ENCODE measurements at places on chromosomes 12 and 14.
A peak's percentile ranks its signal among the peaks of the same experiment; 100 is the strongest.

- no peak for ATAC-seq
Observed at GRCh38 chr14:44657696-44658388, 150.8 kb upstream of the FSCB start.

GRCh38 chr12:90245391-90245790 lies 536.8 kb upstream of the ATP2B1 start:
- ATAC-seq = no peak

GRCh38 chr12:122327494-122328385 lies 61.4 kb upstream of the VPS33A start:
- no peak for ATAC-seq

DNA sequence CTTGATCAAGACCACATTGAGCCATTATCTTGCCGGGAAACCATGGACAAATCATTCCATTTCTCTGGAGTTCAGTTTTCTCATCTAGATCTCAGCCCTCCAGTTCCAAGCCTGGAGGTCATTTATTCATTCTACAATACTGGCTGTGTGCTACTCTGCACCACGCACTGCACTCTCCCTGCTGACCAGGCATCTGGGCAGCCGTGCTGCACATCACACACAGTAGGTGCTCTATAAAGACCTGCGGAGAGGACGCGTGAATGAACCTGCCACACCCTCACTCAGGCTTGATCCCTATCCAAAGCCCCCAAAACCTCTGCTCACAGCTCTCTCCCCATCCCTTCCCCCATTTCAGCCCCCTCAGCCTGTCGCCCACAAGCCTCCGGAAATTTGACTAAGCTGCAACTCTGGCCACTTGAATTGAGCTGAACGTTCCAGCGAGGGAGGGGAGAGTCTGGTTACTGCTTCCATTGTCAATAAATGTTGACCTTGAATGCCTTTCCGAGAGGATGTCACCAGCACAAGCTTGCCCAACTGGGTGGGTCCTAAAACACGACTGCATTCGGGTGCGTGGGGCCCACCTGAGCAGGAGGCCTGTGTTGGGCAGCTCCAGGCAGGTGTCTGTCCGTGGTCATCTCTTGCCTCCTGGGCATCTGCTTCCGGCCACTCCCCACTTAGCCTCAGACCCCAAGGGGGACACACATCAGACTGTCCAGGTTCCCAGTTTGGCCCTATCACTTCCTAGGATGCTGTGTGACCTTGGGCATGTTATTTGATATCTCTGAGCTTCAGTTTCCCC lies 17.8 kb downstream of the FAIM2 start:
- ATAC-seq = no peak

DNA sequence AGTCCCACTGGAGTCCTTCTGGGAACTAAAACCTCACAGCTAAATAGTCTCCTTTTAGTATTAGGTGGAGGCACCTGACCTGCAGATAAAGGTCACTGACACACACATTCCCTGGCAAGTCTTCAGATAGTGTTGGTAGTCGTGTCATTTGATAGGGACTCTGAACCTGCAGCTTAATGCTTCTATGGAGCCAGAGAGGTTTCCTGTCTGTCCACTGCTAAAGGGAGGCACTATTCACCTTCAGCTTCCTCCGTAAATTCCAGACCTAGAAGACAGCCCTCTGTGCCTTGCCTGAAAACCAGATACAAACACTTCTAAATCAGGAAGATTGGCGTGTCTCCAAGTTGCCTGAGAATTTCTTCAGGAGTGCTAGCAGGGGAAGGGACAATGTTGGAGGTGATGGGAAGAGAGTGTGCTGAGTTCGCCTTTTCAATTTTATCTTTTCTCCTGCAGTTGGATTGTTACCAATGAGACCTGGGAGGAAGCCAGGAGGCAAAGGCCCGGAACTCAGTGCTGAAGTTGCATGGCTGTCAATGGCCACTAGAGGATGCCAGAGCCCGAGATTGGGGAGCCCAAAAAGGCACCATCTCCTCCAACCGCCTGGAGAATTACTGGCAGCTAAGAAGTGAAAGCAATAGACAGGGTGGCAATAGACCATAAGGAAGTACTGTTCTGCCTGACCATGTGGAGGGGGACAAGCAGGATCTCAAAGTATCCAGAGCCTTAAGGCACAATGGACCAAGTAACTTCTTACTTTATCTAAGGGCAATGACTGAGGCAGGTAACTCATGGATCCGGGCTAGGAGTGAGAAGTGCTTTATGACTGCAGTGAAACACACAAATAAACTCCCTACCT lies 81.6 kb upstream of the SCAF11 start:
- ATAC-seq = peak; percentile 67

- ATAC-seq = no peak
Observed at GRCh38 chr14:94401083-94401482, 12.7 kb upstream of the SERPINA1 start.

DNA sequence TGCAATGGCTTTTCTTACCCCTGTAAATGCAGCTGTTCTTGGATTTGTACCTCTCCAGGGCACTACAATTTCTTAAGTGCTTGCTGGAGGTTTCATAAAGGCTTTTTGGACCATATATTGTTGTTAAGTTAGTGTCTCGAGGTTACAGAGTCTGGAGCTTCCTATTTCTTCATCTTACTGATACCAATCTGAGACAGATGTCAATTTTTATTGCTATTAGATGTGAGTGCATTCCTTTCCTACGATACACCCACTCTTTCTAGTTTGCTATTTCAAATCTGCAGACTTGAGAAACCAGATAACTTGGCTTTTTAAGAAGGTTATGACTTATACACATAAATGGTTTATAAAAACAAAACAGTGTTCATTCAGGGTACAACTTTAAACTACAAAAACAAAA lies 2.1 kb downstream of the NOXRED1 start:
- no peak for ATAC-seq

- no peak for ATAC-seq
Observed at GRCh38 chr14:88346048-88346639, 23.1 kb upstream of the KCNK10 start.

DNA sequence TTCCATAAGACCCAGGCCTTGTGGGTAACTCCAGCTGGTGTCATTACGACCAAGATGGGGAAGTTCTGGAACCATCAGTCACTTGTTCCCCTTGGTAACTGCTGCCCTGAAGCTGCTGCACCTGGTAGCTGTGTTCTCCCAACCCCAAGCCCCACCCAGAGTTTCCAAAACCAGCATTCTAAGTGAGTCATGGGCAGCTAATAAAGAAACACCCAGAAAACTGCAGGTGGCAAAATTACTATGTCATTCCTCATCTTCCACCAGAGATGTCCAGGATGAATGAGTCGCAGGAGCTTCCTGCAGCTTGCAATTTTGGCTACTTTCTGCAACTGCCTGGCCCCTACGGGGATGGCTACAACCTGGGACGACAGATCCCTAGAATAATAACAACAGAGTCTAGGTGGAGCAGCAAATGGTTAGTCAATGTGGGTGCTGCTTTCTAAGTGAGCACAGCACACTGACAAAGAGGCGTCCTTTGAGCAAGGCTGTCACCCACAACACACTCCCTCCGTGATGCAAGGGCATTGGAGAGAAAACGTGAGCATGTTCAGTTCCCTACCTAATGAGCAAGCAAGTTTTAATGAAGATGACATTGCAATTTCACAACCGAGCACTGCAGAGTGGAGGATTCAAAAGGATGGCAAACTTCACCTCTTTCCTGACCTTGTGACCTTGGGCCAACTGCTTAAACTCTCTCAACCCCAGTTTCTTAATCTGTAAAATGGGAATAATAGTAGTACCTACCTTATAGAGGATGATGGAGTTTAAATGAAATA lies 301.4 kb upstream of the NOS1 start:
- ATAC-seq = no peak

DNA sequence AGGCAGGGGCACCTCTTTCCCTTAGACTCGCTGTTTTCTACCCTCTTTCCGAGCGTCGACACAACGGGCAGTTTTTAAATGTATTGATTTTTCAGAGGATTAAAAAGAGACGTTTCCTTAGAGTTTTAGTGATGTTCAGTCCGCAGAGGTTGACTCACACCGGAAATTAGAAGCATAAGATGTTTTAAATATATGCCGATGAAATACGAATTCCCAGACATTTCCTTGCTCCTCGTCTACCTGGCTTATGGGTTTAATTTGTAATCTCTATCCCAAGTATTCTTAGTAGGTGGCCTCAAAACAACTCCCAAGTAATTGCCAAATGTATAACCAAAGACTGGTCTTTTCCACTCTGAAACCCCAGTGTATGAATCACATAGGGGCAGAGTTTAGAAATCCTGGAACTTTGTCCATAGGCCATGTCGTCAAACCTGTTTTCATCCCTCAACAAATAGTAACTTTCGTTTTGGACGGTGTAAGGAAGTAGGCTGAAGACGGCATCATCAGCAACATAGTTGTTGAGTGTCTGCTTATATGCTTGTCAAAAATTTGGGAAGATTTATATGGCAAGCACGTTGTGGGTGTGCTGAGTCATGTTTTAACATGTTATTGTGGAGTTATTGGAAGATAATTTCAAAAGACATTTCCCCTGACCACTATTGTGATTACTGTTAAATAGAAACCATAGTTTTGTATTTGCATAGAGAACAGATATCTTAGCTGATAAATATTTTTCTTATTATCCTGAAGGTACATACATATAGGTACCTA lies 824 bp downstream of the TBK1 start:
- peak; percentile 5 for ATAC-seq

GRCh38 chr12:65454115-65454787 lies 175.8 kb downstream of the MSRB3 start:
- ATAC-seq = no peak

DNA sequence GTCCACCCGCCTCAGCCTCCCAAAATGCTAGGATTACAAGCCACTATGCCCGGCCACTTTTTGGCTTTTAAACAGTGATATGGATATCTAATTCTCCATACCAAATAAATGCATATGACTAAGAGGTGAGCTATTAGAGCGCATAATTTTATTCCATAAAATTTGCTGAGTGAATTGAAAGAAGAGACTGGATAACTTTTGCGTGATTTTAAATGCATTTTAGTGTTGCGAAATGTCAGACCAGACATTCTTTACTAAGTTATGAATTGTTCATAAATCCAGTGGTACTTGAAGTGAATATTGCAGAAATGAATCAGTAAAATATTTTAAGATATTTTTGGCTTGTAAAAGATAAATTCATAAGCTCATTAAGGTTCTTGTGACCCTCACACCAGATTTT lies 50.9 kb upstream of the DIP2B start:
- no peak for ATAC-seq

Measured in activated CD4-positive, CD25-positive, alpha-beta regulatory T cell treated with anti-CD3 and anti-CD28 coated beads, Interleukin-2, amount 50 U/mL, for 24 hours (primary cell).